ENCODE measurements at places on chromosomes 2 and 18.

DNA sequence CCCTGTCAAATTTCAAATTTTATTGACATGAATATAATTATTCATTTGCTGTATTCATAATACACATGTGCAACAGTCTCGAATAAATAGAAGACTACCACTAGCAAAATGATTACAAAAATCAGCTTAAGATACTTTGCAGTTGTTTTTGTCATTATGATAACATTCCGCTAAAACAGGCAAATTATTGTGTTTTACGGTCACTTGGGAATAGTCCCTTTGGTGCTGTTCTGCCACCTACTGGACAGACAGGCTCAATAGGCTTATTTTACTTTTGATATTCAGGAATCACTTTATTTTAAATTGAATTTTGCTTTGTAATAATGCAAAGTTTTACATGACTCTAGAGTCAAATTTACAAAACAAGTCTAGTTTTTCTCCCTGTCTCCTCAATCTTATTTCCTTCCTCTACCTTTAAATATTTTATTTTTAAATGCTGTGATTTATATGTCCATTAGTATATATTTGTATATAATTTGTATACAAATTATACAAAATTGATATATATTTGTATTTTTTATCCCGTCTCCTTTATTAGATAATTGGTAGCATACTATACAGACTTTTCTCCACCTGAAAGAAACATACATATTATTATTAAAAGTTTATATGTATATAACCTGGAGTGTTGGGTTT, 456.3 kb downstream of the DLGAP1 start:
- peak; percentile 35 for DNase-seq

DNA sequence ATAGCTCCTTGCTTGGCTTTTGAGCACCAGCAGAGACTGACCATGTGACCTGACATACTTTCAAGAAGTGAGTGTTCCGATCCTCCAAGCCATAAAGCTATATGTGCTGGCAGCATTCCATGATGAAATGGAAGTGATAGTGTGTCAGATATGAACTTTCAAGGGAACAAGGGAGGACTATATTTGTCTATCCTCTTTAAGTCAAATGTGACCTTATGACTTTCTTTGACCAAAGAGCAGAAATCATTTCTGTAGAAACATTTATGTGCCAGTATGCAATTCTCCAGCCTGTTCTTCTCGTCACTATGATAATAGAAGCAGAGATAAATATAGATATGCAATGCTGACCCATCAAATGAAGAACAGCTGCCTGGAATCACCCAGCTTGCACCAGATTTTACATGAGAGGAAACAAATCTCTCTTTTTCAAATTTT, 14.4 kb downstream of the HYCC2 start:
- no peak for DNase-seq

DNA sequence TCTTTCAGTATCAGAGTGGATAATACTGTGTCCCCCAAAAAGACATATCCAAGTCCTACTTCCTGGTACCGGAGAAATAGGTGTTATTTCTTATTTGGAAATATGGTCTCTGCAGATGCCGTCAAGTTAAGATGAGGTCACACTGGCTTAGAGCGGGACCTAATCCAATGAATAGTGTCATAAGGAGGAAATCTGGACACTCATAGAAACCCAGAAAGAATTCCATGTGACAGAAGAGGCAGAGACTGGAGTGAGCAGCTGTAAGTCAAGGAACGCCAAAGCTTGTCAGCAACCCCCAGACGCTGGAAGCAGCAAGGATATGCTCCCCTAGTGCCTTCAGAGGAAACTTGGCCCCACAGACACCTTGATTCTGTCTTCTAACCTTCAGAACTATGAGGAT, 69.8 kb downstream of the CCBE1 start:
- DNase-seq: no peak

GRCh38 chr2:240932724-240933047, 26.6 kb downstream of the CROCC2 start:
- no peak for DNase-seq

GRCh38 chr2:49933711-49934110, 779.4 kb upstream of the FSHR start:
- DNase-seq: no peak

DNA sequence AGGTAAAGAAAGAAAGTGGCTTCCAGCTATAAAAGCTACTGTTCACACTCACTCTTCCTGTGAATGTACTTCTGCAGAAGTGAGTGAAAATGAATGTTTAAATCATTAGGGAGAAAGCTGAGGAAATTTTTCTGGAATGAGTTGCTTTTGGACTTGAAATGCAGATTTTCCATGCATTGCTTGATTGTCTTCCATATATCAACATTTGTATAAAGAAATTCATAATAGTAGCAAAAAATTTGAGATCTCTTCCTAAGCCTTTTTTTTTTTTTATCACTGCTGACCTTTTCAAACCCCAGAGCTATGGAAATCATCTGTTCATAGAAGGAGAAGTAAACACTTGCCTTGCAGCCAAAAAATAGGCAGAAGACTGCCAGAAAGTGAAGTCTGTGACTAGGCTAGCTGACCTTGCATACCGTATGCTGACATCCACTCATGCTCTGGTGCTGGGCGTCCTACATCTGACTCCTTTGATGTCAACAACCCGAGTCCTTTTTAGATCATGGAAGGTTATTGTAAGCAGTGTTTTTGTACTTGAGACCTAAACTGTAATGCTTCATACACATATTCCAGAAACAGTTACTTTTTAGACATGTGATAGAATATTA, 154.5 kb upstream of the RASGRP3 start:
- DNase-seq: no peak

DNA sequence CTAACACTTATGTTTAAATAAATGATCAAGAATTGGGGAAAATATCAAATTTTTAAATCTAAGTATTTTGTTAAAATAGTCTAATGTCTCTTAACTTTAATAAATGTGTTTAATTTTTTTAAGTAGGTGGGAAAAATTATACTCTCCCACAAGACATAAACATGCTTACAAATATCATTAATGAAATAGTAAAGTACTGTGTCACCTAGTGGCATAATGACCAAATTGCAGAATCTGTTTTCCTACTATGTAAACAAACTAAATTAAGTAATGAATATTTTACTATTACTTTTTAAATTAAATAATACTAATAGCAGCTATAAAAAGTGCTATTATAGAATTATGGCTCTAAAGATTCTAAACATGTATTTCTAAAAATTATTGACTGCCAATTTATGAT, 52.0 kb upstream of the CHAC2 start:
- no peak for DNase-seq

- DNase-seq: no peak
Measured at GRCh38 chr2:134231965-134232340, 21.9 kb upstream of the MGAT5 start.

DNA sequence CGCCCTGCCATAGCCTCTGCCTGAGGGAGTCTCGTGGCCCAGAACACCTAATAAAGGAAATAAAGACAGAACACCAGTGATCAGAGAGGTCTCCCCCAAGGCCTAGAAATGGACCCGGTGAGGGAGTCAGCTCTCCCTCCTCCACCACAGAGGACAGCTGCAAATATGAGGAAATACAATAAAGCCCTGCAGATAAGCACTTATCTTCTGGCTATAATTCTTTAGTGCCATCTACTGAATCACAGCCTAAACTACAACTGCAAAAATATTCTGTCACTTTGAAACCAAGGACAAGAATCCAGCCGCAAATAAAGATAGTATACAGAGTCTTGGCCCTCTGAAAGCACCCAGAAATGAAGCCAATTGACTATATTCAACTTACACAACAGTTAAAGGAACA, 42.4 kb upstream of the TACR1 start:
- no peak for DNase-seq

DNA sequence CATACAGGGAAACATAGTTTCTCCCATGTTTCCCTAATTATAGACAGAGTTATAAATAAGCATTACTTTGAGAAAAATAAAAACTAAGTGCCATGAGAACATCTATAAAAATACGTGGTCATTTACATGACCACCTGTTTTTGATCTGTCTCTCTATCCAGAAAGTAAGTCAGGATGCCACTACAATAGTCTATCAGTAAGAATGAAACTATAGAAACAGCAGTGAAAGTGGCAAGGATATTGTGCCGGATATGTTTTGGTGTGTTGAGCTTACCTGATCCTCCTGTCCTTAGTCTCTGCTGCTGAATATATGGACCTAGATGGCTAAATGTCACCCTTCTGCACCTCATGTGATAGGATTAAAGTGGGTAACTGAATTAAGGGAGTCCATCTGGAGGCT, 512.4 kb downstream of the LRP1B start:
- DNase-seq: no peak

- DNase-seq: no peak
Measured at GRCh38 chr2:22719396-22719795, 665.6 kb upstream of the KLHL29 start.

GRCh38 chr2:217858519-217859491, 144.0 kb downstream of the TNS1 start:
- DNase-seq: no peak

Data from CD4-positive, alpha-beta T cell treated with Interleukin-4 for 4 hours (primary cell).